Urinary bladder (tissue), 4 donors: ENCODE measurements at places on chromosomes 2 and 18. TPM values are rescaled to one million over a fixed set of nuclear protein-coding genes. Genes with fewer than 3 reads are reported as not detected.

The TUBA4A gene
- total RNA-seq, result 4.8 TPM

The HAAO gene
- 10.6 TPM for total RNA-seq

The ZAP70 gene
- total RNA-seq, result 1.9 TPM

The ANTXR1 gene
- total RNA-seq, result 138 TPM

The TSHZ1 gene
- total RNA-seq, result 10.3 TPM

The CD8B gene
- not detected for total RNA-seq

The BMP10 gene
- total RNA-seq, result not detected

The CD8B2 gene
- total RNA-seq, result 0.37 TPM

The MSGN1 gene
- total RNA-seq, result not detected

The LMAN1 gene
- 161 TPM for total RNA-seq

The COL4A3 gene
- 0.74 TPM for total RNA-seq

The UBXN4 gene
- total RNA-seq, result 107 TPM

The ACVR1C gene
- total RNA-seq, result 0.37 TPM

The DYNC2LI1 gene
- total RNA-seq, result 70.8 TPM
